ENCODE measurements at places on chromosomes 7 and 10.

DNA sequence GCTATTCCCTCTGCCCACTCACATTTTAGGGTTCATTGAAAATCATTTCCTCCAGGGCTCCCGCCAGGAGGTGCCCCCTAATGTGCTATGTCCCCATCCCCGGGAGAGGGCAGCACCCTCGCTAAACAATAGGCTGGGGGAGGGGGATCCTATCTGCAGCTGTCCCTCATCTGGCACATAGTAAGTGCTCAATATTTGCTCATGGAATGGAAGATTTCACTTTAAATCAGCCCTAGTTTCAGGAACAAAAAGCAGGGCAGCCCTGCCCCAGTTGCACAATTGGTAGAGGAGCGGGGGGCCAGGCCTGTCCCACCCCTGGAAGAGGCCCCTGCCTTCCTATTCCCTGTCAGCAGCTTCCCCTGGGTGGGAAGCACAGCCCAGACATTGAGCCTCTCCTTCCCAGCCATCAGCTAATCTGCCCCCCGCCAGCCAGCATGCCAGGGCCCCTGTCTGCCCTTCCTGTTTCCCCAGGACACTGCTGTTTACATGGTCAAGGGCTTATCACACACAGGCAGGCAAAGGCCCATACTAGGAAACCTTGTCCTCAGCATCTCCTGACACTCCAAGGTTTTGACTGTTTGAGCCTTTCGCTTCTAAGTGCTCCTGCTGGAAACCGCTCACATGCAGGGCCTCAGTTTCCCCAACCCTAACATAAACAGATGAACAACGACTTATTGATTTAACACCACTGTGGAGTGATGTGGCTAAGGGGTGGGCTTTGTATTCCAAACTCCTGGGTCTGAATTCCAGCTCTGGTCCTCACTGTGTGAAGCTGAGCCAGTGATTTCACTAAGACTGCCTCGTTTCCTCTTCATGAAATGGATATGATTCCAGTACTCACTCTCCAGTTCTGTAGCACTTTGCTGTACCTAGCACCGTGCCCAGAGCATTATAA lies 130.7 kb upstream of the ZMIZ1 start:
- DNase-seq, result no peak

- DNase-seq, result no peak
These were observed 2.3 kb downstream of the DNTT start for GRCh38 chr10:96306516-96306915.

DNA sequence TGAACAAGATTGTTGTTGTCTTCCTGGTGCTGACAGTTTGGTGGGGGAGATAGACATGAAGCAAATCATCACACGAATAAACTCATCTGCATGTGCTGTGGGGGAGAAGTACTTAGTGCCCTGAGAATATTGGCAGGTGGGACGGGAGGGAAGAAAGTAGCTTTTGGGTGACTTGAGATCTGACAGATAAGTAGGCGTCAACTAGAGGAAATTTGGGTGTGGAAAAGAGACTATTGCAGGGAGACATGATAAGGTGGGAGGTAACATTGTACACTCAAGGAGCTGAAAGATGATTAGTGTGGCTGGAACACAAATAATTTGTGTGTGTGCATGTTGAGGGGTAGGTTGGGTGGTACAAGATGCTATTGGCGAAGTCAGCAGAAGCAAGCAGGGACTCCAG lies 30.1 kb downstream of the CNNM2 start:
- no peak for DNase-seq

- no peak for DNase-seq
These were observed 10.1 kb downstream of the PSAP start for GRCh38 chr10:71840958-71841335.

DNA sequence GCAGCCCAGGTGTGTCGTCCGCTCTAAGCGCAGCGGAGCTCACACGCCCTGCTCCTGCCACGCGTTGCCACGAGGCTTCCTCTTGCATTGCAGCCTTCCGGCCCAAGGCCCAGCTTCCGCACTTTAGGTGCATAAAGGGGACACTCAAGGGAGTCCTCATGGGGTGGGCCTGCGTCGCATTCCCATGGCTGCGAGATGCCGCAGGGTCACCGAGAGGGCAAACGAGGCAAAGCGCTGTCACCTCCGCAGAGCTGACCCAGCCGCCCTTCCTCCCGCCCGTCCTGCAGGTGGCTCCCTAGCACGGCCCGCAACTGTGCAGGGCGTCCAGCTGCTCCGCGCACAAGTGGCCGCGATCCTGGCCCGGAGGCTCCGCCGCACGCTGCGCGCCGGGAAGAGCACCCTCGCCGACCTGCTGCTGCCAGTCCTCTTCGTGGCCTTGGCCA lies 283.5 kb downstream of the ABCA13 start:
- DNase-seq, result no peak
